ENCODE measurements at places on chromosomes 13 and 19. TPM values are rescaled to one million over a fixed set of nuclear protein-coding genes. Genes with fewer than 3 reads are reported as not detected.

The ZNF723 gene
- total RNA-seq, result not detected

The TBC1D17 gene
- 17.8 TPM for total RNA-seq

The SELENOV gene
- total RNA-seq, result not detected

The PRODH2 gene
- total RNA-seq, result not detected

GRCh38 chr19:13978351-13979243 lies 26.3 kb downstream of the DCAF15 start:
- DNase-seq, result no peak

DNA sequence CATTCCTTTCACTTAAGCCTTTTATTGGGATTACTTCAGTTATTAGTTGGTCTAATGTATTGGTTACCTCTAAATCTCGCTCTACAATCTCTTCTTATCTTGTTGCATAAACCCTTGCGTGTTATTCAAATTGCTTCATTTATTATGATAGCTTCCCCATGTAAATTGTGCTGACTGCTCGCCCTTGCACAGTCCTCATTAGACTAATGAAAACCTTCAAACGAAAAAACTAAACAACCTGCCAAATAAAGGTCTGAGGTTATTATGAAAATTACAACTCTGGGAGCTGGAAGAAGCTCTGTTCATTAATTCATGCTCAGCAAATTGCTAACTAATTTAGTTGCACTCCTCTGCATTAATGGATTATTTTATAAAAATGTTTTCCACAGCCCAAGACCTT lies 320.1 kb downstream of the DACH1 start:
- no peak for DNase-seq

DNA sequence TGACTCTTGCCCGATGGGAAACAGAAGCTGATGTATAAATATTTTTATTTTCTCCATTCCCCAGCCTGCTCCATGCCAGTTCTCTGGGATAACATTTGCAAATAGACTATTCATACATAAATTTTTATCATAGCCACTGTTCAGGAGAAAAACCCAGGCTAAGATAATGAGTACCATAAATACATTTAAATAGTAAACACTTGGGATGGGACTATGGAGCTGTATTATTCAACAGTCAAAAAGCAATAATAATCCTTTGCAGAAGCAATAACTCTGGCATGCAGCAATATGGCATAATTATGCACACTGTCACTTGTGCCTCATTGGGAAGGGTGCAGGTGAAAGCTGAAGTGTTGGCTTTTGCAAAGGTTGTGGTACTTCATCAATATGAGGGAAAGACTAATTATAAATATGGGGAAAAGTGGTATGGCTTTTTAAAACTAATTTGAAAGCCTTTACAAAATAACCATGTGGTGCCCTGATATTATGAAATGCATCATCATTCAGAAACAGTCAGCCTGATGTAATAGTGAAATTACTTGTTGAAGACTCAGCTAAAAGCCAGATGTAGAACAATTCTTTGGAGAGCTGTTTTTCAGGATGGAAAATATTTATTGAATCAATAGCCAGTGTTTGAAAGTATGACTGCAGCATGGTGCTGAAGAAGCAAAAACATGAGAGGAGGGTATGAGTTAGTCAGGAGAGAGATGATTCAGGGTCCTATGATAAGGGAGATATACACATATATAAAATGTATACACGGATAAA lies 2476.7 kb downstream of the PCDH9 start:
- DNase-seq, result no peak

- no peak for DNase-seq
Measured at GRCh38 chr19:39070888-39071287, 13.3 kb upstream of the ACP7 start.

DNA sequence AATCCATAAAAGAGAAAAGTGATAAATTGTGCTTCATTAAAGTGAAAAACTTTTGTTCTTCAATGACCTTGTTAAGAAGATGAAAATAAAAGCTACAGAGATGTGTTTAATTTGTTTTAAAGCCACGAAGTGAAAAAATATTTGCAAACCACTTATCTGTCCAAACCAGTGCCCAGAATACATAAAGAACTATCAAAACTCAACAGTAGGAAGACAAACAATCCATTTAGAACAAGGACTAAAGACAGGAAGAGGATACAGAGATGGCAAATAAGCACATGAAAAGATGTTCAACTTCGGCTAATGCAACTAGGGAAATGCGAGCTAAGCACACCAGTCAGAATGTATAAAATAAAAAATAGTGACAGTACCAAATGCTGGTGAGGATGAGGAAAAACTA lies 15.0 kb downstream of the GJB6 start:
- DNase-seq, result no peak

GRCh38 chr13:42486711-42487198 lies 87.2 kb upstream of the TNFSF11 start:
- DNase-seq, result peak; percentile 88

DNA sequence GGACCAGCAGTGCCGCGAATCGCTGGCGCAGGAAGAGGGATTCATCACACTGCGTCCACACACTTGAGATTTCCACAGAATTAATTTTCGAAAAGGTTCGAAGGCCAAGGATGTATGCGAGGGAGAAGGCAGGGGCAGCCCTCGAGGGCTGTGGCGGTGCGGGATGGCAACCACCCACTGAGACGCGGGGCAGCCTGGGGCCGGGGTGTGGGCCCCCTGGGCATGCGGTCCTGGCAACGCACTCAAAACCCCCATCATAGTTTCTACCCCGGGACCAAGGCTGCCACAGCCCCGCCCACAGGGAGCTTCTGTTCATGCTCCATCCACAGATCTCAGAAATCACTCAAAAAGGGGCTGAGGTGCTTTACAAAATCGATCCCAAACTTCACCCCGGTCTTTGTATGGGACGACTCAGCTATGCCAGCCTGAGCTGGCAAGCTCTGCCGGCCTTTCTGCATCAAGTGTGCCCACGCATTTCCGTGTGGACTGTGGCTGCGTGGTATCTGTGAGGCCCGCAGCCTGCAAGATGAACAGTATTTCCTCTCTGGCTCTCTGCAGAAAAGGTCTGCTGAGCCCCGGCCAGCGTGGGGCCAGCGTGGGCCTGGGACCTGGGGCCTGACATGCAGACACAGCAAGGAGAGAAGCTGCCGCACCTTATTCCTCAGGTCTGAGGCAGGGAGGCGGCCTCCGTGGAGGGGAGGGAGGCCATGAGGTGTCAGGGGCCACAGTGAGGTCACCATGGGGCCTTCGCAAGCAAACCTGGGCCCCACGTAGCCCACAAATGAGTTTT lies 19.2 kb downstream of the ZNF787 start:
- DNase-seq, result no peak

- peak; percentile 24 for DNase-seq
Measured at GRCh38 chr13:103883698-103884097, 817.5 kb upstream of the SLC10A2 start.

DNA sequence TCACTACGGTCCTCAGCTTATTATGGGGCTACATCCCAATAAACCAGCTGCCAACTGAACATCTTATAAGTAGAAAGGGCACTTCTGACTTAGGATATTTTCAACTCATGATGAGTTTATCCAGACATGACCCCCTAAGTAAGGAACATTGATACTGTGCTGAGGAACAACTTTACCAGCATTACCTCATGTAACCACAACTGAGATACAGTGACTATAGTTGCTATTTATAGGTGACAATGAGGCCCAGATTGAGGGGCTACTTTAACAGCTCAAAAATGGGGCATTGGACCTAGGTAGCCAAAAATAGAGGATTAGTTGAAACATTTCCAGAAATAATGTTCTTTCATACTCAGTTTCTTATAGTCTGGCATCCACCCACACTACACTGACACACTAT lies 26.8 kb downstream of the SKA3 start:
- no peak for DNase-seq
